ENCODE measurements at places on chromosomes 2 and 18.

DNA sequence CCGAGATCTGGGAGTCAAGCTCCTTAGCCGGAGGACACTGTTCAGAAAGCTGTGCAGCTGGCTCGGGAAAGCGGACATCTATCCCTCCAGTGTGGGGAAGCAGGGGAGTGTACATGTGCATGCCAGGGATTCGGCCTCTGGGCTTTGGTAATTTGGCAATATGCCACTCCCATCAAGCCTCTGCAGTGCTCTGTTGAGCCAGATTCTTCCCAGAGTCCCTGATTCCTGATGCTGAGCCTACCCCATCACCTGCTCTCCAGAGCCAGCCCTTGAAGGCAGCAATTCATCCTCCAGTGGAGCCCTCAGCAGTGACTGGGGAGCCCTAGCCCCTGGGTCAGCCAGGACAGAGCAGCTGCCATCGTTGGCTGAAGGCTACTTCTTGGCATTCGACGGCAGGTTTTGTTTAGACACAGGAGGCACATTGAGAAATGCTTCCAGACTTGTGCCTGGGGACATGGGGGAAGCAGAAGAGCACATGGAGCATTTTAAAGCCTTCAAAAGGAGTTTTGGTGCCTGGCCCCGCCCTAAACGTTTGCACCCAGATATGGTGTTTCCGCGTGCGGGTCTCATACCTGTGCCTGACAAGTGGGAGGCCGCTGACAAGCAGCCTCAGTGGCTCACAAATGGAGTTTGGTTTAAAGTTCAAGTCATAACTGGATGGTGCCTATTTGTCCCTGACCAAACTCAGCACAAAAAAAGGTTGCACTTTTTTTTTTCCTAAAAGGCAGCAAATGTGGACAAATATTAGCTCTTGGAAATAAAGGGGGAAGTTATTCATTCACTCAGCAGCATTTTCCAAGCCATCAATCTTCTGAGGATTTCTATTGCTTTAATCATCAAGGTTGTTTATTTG lies 272.8 kb downstream of the CYRIA start:
- no peak for DNase-seq

DNA sequence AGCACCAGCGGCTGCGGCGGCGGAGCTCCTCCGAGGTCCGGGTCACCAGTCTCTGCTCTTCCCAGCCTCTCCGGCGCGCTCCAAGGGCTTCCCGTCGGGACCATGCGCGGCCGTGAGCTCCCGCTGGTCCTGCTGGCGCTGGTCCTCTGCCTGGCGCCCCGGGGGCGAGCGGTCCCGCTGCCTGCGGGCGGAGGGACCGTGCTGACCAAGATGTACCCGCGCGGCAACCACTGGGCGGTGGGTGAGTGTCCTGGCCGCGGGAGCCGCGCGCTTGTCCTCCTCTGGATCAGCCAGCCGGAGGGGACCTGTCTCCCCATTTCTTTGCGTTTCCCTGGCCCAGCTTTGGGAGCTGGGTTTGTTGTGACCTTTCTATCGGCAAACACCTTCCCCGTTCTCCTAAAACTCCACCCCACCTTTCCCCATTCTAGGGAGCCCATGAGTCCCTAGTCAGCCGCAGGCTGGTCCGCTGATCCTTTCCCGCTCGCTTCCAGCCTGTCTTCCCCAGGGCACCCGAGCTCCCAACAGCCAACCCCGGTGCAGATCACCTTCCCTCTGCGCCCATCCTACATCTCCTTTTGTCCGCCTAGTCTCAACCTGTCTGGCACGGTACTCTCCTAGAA lies 316 bp downstream of the GRP start:
- DNase-seq = peak; percentile 34

- no peak for DNase-seq
These were observed 111.0 kb upstream of the MAP3K20 start for GRCh38 chr2:172964511-172965139.

GRCh38 chr2:58156780-58157179 lies 84.3 kb downstream of the FANCL start:
- DNase-seq = no peak

- no peak for DNase-seq
These were observed 509.7 kb downstream of the ZEB2 start for GRCh38 chr2:144010096-144010836.

DNA sequence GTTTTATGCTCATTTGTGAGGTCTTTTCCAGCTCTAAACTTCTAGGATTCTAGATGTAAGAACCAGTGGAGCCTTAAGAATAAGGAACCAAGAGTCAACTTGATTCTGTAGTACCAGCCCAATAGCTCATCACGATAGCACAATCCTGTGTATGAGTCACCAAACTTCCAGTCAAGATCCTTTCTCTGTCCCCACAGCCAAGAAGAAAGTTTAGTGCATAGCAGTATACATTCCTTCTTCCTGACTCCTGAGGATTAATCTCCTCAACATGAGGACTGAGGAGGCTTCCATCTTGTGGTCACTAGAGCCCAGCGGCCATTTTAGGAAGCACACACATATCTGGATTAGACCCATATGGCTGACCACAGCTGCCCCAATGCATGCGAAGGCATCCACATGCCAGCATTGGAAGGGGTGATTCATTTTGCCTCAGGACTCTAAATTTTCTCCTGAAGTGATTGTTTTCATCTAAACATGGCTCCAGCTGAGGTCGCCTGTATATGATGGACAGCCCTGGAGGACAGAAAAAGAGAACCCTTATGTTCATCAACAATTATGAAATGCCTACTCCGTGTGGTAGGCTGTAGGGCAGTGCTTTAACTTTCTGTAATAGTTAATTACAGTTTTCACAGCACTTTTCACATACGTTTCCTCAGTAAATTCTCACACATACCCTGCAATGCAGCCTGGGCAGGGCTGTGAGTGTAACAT lies 53.5 kb downstream of the RASGRP3 start:
- DNase-seq = no peak

DNA sequence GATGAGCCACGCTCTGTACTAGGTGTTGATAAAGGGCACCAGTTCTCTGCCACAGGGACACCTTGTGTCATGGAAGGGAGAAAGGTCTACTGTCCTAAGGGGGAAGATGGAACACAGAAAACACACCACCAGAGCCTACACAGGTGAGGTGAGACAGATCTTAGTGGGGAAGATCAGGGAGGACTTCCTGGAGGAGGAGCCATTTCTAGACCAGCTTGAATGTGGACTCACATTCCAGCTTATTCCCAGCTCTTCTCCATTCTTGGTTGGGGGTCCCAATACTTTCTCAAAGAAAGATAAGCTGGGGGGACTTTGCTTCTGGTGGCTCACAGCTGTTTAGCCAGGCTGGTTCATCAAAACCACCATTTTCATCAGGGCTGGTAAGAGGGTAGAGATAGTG lies 36.2 kb downstream of the EMX1 start:
- DNase-seq = no peak

GRCh38 chr2:234830853-234831252 lies 121.0 kb upstream of the SH3BP4 start:
- no peak for DNase-seq

- DNase-seq = no peak
These were observed 299.3 kb downstream of the RND3 start for GRCh38 chr2:150188177-150188576.
